ENCODE measurements at places on chromosomes 5 and 9.

DNA sequence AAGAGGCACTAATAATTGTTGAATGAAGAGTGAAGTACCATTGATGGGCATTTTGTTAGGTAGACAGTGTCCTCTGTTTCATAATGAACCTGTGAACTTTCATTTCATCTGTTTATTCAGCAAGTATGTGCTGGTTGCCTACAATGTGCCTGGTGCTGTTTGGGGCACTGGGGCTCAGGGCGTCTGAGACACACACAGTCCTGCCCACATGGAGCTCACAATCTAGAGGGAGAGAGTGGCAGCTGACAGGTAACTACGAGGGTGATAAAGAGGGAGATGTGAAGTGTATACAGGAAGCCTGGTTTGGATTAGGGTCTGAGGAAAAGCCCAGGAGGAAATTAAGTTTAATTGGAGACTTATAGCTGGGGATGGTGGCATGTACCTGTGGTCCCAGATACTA lies 28.5 kb upstream of the NDST1 start:
- no peak for DNase-seq

GRCh38 chr9:16551692-16552091 lies 318.8 kb downstream of the BNC2 start:
- no peak for DNase-seq

- no peak for DNase-seq
Observed at GRCh38 chr5:109484597-109484996, 74.8 kb upstream of the PJA2 start.

GRCh38 chr5:74113196-74113540 lies 487.2 kb downstream of the ARHGEF28 start:
- DNase-seq, result no peak

DNA sequence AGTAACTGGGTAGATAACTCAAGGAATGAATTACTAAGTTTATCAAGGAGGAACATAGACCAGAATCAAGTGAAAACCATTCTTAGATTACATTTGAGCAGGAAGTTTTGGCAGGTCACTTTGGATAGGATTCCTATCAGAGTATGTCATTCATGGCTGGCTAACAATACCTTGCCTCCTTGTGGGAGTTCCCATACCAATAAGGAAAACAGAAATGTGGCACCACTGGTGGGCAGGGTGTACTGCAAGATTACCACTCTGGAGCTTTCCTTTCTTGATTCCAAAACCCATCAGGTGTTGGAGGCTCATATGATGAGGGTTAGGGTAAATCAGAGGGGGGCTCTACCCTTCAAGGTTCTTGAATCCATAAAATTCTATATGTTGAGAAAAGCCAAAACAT lies 18.6 kb upstream of the SPATA31D1 start:
- DNase-seq, result no peak

- peak; percentile 20 for DNase-seq
Observed at GRCh38 chr5:133398646-133399101, 213.7 kb downstream of the FSTL4 start.

- DNase-seq, result peak; percentile 24
Observed at GRCh38 chr5:56080375-56081052, 85.8 kb upstream of the IL6ST start.

DNA sequence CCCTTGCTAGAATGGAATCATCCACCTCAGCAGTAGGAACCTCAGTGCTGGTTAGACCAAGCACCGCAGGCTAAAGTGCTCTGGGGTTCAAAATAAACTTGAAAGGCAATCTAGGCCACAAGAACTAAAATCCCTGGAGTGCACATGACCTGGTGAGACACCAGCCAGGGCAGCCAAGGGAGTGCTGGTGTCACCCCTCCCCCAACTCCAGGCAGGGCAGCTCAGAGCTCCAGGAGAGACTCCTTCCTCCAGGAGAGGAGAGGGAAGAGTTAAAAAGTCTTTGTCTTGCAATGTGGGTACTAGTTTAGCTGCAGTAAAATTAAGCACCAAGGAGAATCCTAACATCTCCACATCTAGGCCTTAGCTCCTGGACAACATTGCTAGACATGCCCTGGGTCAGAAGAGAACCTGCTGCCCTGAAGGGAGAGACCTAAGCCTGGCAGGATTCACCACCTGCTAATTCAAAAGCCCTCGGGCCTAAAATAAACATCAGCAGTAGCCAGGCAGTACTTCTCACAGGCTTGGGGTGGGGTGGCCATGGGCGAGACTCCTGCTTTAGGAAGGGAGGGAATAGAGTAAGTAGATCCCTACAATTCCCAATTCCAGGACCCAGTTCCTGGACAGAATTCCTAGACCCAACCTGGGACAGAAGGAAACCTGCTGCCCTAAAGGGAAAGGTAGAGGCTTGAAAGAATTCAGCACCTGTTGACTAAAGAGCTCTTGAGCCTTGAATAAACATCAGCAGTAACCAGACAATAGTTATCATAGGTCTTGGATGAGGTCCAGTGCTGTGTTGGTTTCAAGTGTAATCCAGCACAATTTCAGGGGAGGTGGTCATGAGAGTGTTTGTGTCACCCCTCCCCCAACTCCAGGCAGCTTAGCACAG lies 25.8 kb downstream of the UGT3A2 start:
- no peak for DNase-seq

DNA sequence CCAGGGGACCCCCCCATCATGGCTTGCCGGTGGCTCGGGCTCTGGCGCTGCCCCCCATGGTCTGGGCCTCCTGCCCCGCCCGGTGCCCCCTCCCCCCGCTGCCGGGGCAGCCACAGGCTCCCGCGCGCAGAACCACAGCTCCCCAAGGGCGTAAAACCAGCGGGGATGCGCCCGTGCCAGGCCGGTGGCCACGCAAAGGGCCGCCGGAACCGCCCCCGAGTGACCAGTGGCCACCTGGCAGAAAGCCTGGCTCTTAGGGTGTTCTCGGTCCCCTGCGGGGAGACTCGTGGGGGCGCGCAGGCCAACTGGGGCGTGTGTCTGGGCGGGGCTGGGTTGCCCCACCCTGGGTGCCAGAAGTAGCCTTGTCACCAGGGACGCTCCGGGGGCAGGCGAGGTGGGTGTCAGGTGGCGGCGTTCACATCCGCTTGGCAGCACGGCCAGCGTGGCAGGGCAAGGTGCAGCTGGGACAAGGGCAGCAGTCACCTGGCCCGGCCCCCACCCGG lies 515 bp upstream of the AGPAT2 start:
- DNase-seq, result no peak

- no peak for DNase-seq
Observed at GRCh38 chr9:72129271-72130156, 19.7 kb upstream of the GDA start.

GRCh38 chr5:123881759-123882244 lies 369.8 kb downstream of the CSNK1G3 start:
- DNase-seq, result no peak

DNA sequence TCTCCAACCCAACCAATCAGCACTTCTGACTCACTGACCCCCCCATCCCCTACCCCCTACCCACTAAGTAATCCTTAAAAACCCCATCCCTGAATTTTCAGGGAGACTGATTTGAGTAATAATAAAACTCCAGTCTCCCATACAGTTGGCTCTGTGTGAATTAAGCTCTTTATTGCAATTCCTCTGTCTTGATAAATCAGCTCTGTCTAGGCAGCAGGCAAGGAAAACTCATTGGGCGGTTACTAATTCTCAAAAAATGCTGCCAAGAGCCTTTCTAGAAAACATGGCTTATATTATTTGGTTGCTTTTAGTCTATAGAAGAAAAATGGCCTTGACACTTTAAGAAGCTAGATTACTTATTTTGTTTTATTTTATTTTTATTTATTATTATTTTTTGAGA lies 131.7 kb downstream of the SUSD1 start:
- DNase-seq, result no peak

GRCh38 chr5:17249029-17249634 lies 31.7 kb downstream of the BASP1 start:
- DNase-seq, result no peak

GRCh38 chr9:27497883-27498417 lies 26.1 kb upstream of the IFNK start:
- DNase-seq, result no peak

- no peak for DNase-seq
Observed at GRCh38 chr5:137332296-137332695, 166.8 kb downstream of the SPOCK1 start.

GRCh38 chr5:111585291-111585690 lies 73.0 kb upstream of the STARD4 start:
- DNase-seq, result no peak

GRCh38 chr9:3969590-3970260 lies 330.1 kb downstream of the GLIS3 start:
- DNase-seq, result no peak

DNA sequence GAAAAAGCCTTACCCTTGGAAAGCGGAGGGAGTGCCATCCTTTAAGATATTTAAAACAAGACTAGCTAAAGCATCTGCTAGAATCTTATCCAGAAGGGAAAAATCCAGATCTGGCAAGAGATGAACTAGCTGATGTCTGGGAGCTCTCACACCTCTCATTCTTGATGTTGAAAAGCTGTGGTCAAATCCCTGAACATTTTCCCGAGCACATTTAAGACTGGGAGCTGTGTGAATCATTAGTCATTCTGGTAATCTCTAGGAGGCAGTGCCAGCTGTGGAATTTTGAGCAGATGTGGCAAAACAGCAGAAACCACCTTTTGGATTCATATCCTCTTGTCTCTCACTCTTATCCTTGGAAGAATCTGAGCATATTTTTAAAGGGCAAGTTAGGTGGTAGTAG lies 218.0 kb downstream of the MAN2A1 start:
- no peak for DNase-seq

GRCh38 chr5:55823151-55823796 lies 27.9 kb upstream of the IL31RA start:
- no peak for DNase-seq

DNA sequence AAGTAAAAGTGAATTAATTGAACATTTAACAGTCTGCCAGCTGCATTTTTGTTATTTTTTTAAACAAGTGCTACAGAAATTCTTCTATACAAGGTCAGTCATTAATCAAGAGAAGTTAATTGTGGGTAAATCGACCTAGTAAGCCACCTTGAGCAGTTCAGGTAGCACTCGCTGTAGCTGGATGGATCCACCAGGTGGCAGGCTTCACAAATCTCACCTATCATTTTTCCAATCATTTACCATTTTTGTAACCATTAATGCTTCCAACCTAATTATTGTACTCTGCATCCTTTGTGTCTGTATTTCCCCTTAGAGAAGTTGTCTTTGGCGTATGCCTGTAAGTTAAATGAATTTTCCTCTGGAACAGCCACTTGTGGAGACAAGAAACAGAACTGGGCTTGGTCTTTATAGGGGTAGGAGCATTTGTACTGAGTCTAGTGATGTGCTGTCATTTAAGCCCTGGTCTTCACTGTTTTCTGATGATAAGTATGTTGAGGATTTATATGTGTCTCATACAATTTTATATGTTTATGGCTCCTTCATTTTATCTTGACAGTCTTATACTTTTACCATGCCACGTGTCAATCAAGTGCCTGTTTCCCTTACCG lies 39.5 kb downstream of the CD180 start:
- peak; percentile 52 for DNase-seq

GRCh38 chr5:143302341-143303045 lies 101.0 kb downstream of the NR3C1 start:
- DNase-seq, result no peak

- DNase-seq, result no peak
Observed at GRCh38 chr9:73153793-73154227, 2.1 kb downstream of the ANXA1 start.

DNA sequence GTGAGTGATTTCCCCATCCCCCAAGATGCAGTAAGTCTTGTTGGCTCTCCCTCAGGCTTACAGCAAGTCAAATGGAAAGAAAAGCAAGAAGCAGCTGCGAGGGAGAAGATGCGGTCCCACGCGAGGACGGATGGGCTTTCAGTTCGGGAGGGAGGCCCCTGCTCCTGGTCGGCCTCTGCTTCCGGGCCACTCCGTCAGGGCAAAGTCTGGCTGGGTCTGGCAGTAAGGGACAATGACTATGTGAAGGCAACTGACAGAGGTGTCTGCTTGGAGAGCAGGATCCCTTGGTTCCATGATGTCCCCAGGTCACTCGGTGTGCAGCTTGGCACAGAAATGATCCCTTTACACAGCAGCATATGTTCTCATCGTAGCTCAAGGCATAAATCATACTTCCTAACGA lies 146.7 kb downstream of the HSPA4 start:
- no peak for DNase-seq
